ENCODE measurements at places on chromosomes 3 and 15.

GRCh38 chr3:135528413-135529015 lies 437.0 kb upstream of the PPP2R3A start:
- DNase-seq, result no peak

GRCh38 chr3:86047161-86047560 lies 943.8 kb downstream of the VGLL3 start:
- DNase-seq, result no peak

- no peak for DNase-seq
Measured at GRCh38 chr3:190345027-190345821, 23.0 kb upstream of the CLDN1 start.

- DNase-seq, result no peak
Measured at GRCh38 chr3:21587894-21588293, 163.1 kb downstream of the ZNF385D start.

- no peak for DNase-seq
Measured at GRCh38 chr15:45498701-45499100, 23.9 kb downstream of the SLC30A4 start.

DNA sequence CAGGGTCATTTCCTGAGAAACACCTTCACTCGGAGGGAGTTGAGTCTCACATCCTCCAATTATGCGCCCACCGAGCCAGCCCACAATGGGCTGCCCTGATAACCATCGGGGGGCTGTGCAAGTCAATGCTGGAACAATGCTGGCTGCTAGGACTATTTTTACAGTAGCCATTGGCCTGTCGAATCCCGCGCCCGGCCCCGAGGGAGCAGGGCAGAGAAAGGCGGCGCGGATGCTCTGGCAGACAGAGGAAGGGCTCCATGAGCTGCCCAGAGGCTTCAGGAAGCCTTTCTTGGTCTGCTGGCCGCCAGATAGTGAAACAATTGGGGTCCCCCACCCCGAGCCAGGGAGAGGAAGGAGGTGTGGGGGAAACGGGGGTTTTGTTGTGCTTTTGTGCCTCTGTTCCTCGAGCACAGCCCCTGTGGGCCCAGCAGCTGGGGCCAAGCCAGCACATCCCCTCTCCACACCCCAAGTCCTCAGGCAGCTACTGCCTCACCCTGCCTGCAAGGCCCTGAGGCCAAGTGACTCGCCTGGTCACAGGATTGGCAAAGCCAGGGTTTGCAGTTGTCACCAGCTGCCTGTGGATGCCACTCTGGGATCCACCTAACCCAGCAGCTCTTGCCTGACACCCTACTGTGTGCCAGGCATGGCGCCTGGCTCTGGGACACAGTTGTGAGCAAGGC lies 39.0 kb downstream of the SLC6A6 start:
- DNase-seq, result no peak

GRCh38 chr3:36557021-36557707 lies 176.9 kb downstream of the STAC start:
- DNase-seq, result no peak

DNA sequence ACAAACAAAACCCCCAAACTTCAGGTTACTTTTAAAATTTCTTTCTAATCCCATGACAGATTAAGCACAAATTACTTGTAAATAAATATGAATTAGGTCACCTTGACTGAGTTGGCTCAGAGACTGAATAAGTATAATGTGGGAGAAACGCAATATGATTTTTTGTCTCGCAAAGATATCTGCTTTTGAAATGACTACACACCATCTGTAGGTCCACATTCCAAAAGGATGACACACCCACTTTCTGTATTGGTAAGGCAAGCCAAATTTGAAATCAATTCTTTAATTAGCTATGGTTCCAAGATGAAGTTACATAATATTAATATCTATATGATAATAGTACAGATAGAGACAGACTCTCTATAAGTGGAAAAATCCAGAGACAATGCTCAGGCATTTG lies 66.9 kb upstream of the CSPG5 start:
- DNase-seq, result no peak

GRCh38 chr3:196969660-196970546 lies 1.3 kb upstream of the PIGZ start:
- DNase-seq, result no peak

DNA sequence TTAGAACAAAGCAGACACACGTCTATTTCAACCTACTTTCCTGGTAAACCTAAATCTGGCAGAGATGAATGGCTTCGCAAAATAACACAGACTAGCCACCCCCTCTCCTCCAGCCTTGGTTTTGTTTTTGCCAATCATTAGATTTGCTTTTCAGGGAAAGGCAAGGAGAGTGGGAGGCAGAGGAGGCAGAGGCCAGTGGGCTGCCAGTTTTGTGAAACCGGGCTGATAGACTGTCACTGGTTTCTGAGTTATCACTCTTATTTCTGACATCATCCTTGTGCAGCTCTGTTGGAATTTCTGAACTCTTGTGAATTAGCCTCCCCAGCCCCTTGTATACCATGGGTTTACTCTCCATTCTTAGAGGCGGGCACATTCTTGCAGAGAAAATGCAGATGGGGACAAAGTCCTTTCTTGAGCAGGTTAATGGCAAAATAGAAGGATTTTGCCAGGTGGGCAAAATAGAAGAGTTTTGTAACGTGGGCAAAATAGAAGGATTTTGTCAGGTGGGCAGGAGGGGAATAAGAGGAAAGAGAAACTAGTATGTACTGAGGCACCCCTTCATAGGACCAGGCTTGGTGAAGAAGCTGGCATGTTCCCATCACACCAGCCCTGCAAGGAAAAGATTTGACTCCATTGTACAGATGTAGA lies 3.2 kb upstream of the FEM1B start:
- DNase-seq, result no peak

GRCh38 chr3:121648219-121648958 lies 12.3 kb downstream of the HCLS1 start:
- no peak for DNase-seq

DNA sequence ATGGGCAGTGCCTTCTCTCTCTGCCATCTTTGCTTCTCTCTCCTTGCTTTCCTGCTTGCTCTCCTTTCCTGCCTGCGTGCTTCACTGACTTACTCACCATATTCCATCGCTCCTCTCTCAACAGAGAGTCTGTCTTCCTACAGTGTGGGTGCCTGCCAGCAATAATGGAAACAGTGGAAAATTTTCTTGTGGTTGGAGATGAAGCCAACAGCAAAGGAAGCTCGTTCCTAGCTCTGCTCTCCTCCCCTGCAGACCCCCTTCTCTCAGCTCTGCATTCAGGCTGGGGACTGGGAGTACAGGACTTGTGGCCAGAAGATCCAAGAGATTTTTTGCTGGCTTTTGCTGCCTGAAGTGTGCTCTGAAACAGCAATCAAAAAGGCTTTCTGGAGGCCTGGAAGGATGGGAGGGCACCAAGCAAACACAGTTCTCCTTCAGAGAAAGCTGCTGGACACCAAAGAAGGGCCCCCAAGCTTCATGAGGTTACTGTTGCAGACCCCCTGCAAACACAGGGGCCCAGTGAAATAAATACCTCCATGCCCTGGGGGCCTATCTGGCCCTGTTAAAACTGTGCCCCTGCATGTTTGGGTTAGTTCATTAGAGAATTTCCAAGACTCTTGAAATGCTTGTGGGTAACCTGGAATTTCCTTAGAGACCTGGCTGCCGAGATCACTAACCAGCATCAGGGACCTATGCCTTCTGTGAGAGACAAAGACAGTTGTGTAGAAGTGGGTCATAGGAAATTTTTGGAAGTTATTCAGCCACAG lies 149.9 kb upstream of the RASGRP1 start:
- no peak for DNase-seq

DNA sequence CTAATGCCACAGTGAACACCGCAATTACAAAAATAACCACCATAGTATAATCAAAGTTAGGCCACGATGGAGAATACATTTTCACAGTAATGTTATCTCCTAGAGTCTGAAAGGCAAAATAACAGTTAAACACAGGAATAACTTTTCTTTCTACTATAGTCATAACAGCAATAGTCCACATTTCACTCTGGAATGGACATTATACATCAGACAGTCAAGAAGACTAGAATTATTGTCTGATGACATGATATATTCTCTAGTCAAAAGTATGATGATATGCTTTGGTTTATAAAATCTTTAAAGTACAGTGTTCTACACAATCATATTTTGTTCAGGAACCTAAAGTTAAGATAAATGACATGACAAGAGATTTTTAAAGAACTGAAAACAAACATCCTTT lies 18.0 kb downstream of the SPPL2A start:
- no peak for DNase-seq

DNA sequence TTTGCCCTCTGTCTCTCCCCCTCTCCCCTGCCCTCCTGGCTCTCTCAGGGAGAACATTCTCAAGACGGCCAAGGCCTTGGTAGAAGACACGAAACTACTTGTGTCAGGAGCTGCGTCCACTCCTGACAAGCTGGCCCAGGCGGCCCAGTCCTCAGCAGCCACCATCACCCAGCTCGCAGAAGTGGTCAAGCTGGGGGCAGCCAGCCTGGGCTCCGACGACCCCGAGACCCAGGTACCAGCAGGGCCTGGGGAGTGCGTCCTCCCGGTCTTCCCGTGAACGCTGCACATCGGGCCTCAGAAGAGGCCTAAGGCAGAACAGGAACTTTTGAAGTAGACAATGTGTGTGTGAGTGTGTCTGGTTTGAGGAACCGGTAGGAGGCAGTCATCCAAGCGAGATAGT lies 245.4 kb upstream of the TPM1 start:
- no peak for DNase-seq

Measured in urinary bladder (tissue), 4 donors.